ENCODE measurements at places on chromosomes 1 and 21.

- no peak for DNase-seq
These were observed 62.4 kb downstream of the BACH1 start for GRCh38 chr21:29360799-29361765.

DNA sequence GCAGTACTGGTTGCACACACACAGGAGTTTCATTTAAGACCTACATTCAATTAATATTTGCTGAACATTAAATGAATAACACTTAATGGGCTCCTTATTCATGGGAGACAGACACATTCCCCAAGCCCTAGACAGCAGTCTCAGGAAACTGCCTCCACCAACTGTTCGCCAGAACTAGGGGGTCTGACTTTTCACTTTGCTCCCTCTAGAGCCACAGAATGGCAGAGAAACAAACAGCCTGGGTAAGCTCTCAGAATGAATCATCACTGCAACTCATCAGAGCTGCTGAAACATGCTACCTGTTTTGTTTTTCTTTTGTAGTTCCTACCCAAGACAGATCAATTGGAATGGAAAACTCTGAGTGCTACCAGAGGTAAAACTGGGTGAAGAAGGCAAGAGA is 31.7 kb downstream of the ELK4 start:
- DNase-seq: no peak

DNA sequence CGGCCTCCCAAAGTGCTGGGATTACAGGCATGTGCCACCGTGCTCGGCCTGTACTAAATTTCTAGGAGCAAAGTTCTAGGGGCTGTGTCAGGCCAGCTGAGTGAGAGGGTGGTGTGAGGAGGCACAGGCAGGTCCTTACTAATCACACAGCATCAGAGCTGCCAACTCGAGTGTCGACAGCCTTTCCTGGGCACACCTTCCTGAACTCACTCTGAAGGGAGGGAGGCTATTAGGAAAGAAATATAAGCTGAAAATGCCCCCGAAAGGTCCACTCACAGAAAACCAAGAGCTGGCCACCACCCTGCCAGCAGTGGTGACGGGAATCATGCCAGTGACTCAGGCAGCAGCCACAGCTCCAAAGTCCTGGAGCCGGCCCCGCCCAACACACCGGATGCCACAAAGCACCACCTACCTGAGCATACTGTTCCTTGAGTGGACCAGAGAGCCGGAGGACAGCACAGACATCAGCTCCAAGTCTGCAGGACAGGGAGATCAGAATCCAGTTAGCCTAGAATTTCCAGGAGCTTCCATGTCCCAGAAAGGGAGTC is 4.5 kb downstream of the PMVK start:
- DNase-seq: no peak

- DNase-seq: no peak
These were observed 813 bp upstream of the DEDD start for GRCh38 chr1:161133220-161133740.

GRCh38 chr1:226490426-226490809 is 58.1 kb upstream of the STUM start:
- no peak for DNase-seq

DNA sequence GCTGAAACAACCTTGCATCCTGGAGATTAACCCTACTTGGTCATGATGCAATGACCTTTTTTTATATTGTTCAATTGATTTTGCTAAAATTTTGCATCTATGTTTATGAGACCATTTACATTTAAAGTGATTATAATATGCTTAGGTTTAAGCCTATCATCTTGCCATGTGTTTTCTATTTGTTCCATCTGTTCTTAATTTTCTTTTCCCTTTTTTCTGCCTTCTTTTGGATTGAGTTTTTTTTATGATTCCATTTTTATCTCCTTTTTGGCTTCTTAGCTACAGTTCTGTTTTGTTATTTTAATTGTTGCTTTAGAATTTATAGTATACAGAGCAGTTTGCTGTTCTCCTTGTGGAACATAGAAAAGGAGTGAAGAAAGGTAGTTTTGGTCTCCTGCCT is 385.1 kb upstream of the USP24 start:
- no peak for DNase-seq

DNA sequence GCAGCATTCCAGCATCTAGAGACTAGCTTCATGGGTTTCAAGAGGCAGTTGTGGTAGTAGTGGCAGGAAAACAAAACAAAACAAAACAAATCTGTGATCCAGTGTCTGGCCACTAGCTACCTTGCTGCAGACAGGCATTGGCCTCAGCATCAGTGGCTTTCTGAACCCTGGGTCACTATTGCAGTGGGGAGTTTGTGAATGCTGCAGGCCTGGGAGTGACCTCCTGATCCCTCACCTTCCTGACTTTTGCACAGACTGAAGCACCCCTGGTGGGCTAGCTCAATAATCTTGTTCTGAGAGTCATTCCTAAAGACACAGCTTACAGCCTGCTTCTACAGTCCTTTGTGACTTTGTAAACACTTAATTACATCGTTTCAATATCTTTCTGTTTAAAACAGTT is 24.9 kb upstream of the APCS start:
- no peak for DNase-seq

- no peak for DNase-seq
These were observed 313.5 kb downstream of the SMYD3 start for GRCh38 chr1:246193537-246193936.
